ENCODE measurements at places on chromosomes 16 and 17.
A peak's percentile ranks its signal among the peaks of the same experiment; 100 is the strongest.

DNA sequence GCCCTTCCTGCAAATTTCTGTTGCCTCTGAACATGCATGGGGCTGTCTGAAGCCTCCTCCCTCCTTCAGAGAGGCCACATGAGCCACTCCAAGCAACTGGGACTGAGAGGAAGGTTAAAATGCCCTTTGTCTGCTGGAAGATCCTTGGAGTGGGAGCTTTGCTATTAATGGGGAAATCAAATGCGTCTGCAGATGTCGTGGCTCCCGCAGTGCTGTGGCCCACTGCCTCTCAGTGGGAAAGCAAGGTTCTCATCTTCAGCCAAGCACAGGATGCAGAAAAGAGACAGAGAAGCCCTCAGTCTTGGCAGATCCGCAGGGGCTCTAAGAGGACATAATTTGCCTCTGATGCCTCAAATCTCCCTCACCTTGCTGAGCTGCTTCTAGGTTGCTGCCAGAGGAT lies 34.8 kb downstream of the PEMT start:
- DNase-seq, result no peak
- H3K4me1 ChIP-seq, result no peaks in the 10 kb centered on the region
- no peak overlapping the region for H3K4me3 ChIP-seq
- no peaks in the 10 kb centered on the region for H3K27me3 ChIP-seq
- H3K36me3 ChIP-seq, result no peaks in the 10 kb centered on the region

DNA sequence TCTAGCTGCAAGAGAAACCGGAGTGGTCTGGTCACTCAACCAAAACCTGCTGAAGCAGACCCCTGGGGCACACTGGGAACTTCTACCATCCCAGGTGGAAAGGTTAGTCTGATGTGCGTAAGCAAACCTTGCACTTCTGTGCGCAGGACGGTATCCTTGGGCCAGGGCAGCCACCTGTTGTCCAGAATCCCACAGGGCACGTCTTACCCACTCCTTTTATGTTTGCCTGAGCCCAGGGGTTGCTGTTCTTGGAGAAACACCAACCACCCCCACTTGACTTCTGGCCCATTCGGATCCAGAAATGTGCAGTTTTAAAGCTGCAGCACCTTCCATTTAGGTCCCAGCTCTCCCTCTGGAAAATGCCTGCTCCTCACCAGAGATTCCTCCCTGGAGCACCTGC lies 18.7 kb downstream of the TBC1D24 start:
- no peak overlapping the region for H3K4me3 ChIP-seq
- H3K27me3 ChIP-seq, result no peaks in the 10 kb centered on the region
- H3K36me3 ChIP-seq, result peaks cover 33% of the 10 kb centered on the region

DNA sequence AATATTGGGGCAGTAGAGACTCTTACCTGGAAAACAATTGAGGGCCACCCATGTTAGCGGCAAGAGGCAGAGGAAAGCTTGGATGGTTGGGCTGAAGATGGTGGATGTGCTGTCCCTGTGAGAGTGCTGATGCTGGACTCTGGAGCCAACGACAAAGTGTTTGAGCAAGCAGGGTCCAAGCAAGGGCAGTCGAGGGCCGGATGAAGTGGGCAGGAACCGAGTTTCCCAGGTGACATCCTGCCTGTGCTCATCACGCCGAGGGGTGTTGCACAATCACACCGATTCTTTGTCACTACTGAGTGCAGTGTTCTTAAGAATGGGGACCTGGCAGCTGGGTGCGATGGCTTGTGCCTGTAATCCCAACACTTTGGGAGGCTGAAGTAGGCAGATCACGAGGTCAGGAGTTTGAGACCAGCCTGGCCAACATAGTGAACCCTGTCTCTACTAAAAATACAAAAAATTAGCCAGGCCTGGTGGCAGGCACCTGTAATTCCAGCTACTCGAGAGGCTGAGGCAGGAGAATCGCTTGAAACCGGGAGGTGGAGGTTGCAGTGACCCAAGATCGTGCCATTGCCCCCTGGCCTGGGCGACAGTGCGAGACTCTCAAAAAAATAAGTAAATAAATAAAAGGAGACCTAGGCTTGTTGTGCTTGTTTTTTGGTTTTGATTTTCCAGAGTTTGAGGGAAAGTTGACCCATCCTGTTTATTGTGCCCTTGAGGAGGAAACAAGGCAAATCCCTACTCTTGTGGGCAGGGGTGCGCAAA lies 6.1 kb downstream of the PYCARD start:
- H3K27ac ChIP-seq, result peak overlapping the region; percentile 75

DNA sequence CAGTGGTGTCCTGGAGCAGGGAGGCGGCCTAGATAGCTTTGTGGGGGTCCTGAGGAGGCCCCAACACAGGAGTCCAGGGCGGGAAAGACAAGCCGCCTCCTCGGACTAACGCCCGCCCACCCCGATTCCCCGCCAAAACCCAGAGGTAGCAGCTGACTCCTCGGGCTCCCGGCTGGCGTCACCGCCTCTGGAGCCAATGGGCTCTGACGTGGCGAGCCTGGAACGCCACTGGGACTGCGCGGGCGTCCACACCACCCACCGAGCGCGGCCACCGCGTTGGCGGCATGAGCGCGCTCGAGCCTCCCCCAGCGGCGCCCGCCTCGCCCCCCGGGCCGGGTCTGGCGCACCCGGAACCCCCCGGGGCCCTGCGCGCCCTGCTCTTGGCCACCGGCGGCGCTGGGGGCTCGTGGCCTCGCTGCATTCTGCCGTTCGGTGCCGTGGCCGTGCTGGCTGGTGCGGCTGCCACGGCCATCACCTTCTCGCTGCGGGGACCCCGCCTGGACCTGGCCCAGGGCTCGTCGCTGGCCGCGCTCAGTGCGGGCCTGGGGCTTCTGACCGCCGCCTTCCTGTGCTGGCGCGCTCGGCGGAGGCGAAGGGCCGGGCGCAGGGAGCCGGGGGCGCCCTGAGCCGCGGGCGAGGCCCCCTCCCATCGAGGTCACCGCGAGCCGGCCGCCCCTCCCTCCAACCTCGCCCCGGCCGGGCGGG lies 3.4 kb upstream of the NTN3 start:
- H3K27me3 ChIP-seq, result peaks cover 36% of the 10 kb centered on the region
- peak; percentile 53 for DNase-seq
- H3K4me1 ChIP-seq, result peaks cover 16% of the 10 kb centered on the region
- H3K4me3 ChIP-seq, result no peak overlapping the region
- H3K27ac ChIP-seq, result no peak overlapping the region

GRCh38 chr17:73196500-73196899 lies 3.6 kb downstream of the COG1 start:
- DNase-seq, result no peak
- no peaks in the 10 kb centered on the region for H3K27me3 ChIP-seq
- H3K4me3 ChIP-seq, result no peak overlapping the region
- peaks cover 23% of the 10 kb centered on the region for H3K4me1 ChIP-seq
- H3K36me3 ChIP-seq, result peaks cover 80% of the 10 kb centered on the region
- H3K27ac ChIP-seq, result peak overlapping the region; percentile 42

GRCh38 chr17:33779234-33779591 lies 475.9 kb upstream of the CCL2 start:
- peak; percentile 38 for DNase-seq
- peaks cover 19% of the 10 kb centered on the region for H3K27me3 ChIP-seq
- H3K4me1 ChIP-seq, result no peaks in the 10 kb centered on the region
- no peaks in the 10 kb centered on the region for H3K36me3 ChIP-seq
- H3K4me3 ChIP-seq, result no peak overlapping the region

All from activated T-cell treated with anti-CD3 and anti-CD28 coated beads, Interleukin-2, amount 50 U/mL, for 24 hours (primary cell).